ENCODE measurements at places on chromosomes 7 and 10.

DNA sequence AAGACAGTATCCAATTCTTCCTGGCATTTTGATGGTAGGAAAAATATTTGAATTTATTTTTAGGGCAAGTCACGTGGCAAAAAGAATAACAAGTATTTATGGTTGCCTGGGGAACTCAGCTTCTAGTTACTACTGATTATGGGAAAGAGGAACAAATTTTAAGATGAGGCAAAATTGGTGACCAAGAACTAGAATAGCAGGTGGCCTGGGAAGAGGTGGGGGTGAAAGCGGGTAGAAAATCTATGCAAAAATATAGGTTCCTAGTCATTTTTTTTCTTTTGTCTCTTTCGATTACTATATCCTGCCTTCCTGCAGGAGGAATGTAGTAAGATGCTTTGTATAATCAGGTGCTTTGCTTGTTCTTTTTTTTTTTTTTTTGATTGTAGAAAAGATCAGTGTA, 27.8 kb downstream of the ENTPD1 start:
- peak; percentile 1 for DNase-seq

DNA sequence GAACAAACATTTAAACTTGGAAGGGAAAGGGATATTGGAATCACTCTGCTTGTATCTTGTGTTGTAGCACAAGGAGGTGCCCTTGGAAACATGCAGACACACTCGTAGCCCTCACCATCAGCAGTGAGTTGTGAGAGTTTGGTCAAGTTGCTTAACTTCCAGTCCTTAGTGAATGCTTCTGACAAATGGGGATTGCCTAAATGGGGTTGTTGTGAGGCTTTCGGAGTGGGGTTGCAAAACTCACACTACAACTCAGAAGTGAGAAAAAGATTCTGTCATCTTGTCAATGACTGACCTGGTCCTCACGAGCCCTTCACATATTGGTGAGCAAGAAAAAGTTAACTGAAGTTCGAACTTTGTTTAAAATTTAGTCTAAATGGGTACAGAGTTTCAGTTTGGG, 29.0 kb upstream of the GSDME start:
- DNase-seq: no peak

DNA sequence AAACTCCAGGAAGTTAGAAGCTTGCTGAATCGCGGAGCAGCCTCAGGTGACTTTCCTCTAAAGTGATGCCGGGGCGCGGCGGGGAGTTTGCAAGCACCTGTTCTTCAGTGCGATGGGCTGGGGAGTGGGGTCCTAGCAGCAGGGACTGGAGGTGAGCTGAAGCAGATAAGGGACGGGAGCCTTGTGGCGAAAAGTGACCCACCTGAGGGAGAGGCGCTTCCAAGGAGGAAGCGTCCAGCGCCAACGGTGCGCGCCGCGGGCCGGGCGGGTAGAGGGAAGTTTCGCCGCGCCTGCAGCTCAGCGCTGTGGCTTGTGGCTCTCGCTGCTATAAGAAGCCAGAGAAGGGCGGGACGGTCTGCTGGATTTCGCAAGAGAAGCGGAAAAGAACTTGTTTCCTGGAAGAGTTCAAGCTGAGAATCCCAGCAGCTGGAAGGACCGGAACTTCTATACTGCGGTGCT, at the start of gene STEAP4:
Gene STEAP4 (minus strand): TSS at position 305 of the 459 bp plus-strand sequence. CDS start 22,625 bp downstream, outside the sequence.
- no peak for DNase-seq

GRCh38 chr10:17607060-17607459, 10.1 kb downstream of the HACD1 start:
- DNase-seq: no peak

DNA sequence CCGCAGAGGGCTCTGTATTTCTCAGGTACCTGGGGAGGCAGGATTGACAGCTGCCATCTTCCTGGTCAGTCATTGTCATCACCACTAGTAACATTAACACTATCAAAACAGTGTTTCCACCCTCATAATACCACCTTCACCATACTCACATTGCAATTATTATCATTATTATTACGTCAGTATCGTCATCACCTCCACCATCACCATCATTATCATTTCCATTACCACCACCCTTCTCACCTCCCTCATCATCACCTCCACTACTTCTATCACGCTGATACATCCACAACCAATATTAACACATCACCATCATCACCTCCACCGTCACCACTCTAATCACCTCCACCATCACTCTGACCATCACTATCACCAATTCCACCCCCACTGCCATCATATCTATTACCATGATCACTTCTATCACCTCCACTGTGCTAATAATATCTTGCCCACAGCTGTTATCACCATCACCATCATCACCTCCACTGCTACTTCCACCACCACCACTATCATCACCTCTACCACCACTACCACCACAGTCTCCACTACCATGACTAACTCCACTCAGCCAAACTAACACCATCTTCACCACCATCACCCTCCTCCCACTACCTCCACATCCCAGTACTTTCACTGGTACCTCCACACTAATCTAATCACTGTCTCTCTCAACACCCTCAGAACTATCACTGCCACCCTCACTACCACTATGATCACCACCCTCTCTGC, 196.4 kb downstream of the RPS24 start:
- DNase-seq: no peak

DNA sequence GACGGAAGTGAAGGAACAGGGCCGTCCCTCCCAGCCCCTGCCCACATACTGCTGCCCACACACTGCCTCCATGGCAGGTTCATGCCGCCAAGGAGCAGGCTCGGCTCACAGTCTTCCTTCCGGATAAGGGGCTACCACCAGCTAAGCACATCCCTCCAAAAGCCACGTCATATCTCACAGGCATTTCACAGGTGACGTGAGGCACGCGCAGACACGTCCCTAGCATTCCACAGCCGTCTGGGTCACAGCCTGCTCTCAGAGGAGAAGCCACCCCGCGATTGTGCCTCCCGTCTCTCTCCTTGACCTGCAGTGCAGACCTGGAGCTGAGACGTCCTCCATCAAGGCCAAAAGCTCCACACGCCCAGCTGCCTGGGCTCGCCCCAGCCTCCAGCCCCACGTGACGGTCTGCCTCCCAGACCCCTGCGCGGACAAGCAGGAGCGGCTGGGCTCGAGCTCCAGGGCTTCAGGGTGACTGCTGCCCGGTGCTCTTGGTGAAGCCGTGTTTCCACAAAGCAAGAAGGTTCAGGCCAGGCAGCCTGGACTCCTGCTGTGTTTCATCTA, 114.0 kb downstream of the MAD1L1 start:
- DNase-seq: no peak
